ENCODE measurements at places on chromosomes 1 and 21. TPM values are rescaled to one million over a fixed set of nuclear protein-coding genes. Genes with fewer than 3 reads are reported as not detected.

GRCh38 chr1:114854693-114855320, at the start of gene SYCP1:
Gene SYCP1, plus strand, starts transcription at chr1:114854863. Its CDS starts 602 bp downstream, at chr1:114855465.
- no peak within 1 kb of the TSS for H3K4me3 ChIP-seq
- H3K27ac ChIP-seq = no peak within 1 kb of the TSS
- peaks cover 6% of the 10 kb centered on the region for H3K27me3 ChIP-seq
- H3K4me1 ChIP-seq = no peaks in the 10 kb centered on the region
- H3K36me3 ChIP-seq = no peaks in the 10 kb centered on the region

- no peaks in the 10 kb centered on the region for H3K27me3 ChIP-seq
- DNase-seq = no peak
- H3K36me3 ChIP-seq = no peaks in the 10 kb centered on the region
- H3K4me3 ChIP-seq = no peak overlapping the region
- H3K4me1 ChIP-seq = no peaks in the 10 kb centered on the region
Measured at GRCh38 chr1:83704350-83704749, 294.6 kb downstream of the TTLL7 start.

DNA sequence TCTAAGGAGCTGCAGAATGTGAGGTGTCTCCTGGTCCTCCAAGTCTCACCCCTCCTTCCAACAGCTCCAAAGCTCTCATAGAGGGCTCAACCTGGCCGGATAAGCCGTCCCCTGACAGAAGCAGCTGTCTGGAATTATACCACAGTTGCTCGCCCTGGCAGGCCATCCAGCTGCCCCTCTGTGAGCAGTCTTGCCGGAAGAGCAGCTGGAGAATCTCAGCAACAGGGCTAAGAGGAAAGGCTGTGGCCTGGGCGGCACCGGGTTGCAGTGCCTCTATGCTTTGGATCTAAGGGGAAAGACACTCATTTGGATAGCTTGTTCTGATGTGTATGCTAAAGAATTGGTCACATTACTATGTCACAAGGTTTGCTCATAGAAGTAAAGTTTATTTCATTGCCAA, 12.4 kb downstream of the TMCC2 start:
- DNase-seq = no peak
- no peaks in the 10 kb centered on the region for H3K36me3 ChIP-seq
- no peak overlapping the region for H3K4me3 ChIP-seq

- no peak overlapping the region for H3K4me3 ChIP-seq
- H3K4me1 ChIP-seq = no peaks in the 10 kb centered on the region
- DNase-seq = no peak
- no peaks in the 10 kb centered on the region for H3K27me3 ChIP-seq
Measured at GRCh38 chr1:48069662-48070395, 72.6 kb upstream of the TRABD2B start.

DNA sequence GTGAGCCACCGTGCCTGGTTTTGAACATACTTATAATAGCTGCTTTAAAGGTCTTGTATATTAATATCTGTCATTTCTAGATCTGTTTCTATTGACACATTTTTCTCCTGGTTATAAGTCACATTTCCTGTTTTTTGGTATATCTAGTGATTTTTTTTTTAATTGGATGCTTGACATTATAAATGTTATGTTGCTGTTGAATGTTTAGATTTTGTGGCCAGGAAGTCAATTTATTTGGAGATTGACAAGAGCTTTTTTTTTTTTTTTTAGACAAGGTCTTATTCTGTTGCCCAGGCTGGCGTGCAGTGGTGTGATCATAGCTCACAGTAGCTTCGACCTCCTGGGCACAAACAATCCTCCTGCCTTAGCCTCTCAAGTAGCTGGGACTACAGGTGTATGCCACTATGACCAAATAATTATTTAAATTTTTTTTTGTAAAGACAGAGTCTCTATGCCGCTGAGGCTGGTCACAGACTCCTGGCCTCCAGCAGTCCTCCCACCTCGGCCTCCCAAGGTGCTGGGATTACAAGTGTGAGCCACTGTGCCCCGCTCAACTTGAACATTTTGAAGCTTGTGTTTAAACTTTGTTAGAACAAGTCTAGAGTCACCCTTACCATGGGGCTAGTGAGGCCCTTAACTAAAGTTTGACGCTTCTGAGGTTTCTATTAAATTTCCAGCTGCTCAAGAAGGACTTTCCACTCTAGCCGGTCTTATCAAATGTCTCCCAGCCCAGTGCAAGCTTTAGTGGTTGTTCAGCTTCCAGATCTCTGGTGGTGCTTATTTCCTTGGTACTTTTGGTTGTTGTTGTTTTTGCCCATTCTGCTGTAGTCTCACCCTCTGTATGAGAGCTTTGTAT, 8.6 kb upstream of the CHI3L2 start:
- DNase-seq = no peak
- no peaks in the 10 kb centered on the region for H3K36me3 ChIP-seq
- H3K27me3 ChIP-seq = no peaks in the 10 kb centered on the region
- no peak overlapping the region for H3K27ac ChIP-seq
- H3K4me1 ChIP-seq = peaks cover 21% of the 10 kb centered on the region

DNA sequence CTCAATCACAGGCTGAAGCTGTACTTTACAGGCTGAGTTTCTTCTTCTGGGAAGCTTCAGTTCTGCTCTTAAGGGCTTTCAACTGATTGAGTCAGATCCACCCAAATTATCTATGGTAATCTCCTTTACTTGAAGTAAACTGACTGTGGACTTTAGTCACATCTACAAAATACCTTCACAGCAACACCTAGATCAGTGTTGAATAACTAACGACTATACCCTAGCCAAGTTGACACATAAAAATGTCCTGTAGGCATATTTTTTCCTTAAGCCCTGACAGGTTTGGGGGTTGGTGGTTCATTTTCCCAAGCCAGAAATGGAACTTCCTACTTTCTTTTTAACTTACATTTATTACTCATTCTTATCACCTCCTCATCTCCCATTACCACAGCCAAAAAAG, 42.9 kb upstream of the PRKACB start:
- H3K27ac ChIP-seq = no peak overlapping the region
- H3K4me1 ChIP-seq = peaks cover 11% of the 10 kb centered on the region
- H3K4me3 ChIP-seq = no peak overlapping the region
- no peak for DNase-seq

The HLX gene
- 3.6 TPM for total RNA-seq

The FCGR3A gene
- total RNA-seq = 8.3 TPM

The SAMD13 gene
- total RNA-seq = 9.5 TPM

Data from thyroid gland (tissue), 4 donors.